Stomach (tissue), 19 donors: ENCODE measurements at places on chromosomes 12 and 14.

GRCh38 chr12:11943919-11944700 is 126.6 kb upstream of the BCL2L14 start:
- DNase-seq = no peak

DNA sequence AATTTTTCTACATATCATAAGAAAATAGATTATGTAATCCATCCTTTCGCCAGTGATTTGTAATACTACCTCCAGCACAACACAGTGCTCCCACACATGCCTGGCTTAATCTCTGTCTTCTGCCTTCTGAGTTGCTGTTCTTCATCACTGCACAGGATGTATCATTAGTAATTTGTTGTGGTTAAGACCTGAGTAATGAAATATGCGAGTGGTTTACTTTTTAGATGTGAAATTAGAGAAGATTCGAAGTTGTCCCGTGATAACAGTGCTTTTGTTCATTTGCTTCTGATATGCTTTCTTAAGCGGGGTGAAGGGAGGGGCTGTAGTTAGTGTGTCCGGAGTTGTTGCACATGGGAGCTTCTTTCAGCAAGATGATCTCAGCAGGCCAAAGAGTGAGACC is 18.1 kb downstream of the KRT85 start:
- DNase-seq = no peak

DNA sequence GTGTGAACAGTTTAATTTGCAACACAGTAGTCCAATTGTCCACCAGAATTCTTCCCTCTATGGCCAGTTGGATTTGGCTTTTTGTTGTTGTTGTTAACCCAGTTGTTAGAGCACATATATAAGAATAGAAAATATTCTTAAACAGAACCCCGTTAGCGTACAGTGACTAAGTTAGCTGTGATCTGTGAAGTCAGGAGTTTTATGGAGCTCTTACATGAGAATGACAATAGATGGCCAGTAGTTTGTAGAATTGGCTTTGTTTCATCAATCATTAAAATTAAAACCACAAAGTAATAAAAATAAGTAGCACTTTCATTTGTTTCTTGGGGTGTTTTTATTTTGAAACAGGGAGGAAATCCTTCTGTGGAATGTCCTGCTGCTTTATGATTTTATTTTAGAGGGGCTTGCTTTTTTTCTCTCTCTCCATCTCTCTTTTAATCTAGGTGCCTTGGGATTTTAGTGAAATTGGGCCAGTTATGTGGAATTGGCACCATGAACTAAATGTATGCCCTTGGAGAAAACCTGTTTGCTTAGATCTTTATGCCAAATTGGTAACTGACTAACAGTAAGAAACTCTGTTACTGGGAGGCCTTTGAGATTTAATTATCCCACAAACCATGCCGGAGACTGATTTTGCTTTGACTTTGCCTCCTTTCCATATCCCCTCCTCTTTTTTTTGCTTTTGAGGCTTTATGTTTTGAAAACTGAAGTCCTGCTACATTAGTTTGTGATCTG is 22.9 kb downstream of the FBXW8 start:
- no peak for DNase-seq

DNA sequence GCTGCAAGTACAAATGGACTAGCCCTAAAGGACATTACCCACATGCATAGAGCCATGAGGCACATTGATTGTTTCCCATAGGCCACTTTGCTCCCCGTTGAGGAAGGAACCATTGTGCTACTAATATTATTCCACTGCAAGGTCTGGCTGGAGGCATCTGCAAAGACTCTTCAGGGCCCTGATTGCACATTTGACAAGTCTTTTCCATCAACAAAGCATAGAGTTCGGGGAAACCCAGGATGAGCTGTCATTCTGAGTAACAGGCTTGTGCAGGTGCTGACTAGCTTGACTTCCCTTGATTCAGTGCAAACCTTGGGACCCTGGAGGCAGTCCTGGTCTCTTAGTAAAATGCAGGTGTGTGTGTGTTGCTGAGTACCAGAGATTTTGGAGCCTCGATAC is 73.8 kb downstream of the SUSD6 start:
- DNase-seq = no peak

DNA sequence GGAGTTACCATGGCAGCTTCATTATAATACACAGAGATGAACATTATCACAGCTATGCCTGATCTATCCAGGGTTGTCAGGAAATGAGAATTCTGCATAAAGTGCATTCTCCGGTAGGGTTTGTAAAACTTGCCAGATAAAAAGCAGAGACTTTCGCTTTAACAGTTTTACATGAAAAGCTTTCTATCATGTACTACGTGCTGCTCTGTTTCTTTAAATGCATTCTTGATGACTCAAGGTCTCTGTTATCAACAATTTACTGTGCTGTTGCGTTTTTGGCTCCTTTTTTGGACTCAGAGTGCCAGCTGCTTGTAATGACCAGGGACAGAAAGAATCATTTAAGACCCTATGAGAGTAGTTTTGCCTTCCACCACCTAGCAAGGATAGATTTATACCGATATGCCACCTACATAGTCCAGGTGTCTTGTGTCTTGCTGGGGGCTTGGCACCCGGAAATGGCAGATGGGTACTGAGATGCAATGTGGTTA is 371.2 kb downstream of the BTG1 start:
- peak; percentile 58 for DNase-seq
